ENCODE measurements at places on chromosomes 6 and 20.

DNA sequence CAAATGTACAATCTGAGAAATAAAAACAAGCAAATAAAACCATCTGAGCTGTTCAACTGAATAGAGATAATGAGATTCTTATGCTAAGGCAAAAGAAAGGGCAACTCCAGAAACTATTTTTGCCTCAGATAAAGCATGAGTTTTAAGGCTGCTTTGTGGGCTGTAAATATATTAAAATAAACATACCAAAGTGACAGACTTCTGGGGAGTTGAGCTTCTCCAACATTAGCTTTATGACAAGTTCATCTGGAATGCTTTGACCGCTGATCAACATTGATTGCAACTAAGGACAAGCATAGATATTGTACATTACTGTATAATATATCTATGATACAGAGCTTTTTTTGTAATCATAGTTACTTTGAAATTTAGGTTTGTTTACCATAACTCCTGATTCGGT, 19.3 kb downstream of the AK9 start:
- DNase-seq = peak; percentile 57

GRCh38 chr6:160520043-160520904, 143.8 kb downstream of the LPA start:
- peak; percentile 60 for DNase-seq

DNA sequence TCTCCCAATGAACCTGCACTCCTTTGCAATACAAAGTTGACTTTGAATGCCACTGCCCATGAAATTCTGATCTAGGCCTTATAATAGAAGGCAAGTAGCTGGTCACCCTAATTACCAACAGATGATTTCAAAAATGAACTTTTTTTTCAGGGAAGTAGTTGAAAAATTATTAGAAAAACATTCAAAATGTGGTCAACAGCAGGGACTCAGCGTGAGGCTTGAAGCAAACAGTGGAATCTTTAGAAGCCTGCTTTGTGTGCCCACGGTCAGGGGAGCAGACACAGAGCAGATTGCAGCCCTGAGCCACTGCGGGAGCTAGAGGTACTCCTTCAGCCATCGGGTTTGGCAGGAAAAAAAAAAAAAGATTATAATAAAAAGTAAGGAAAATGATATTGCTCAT, 87.1 kb upstream of the HEY2 start:
- DNase-seq = no peak

GRCh38 chr6:76697585-76697984, 625.1 kb upstream of the IMPG1 start:
- DNase-seq = no peak

DNA sequence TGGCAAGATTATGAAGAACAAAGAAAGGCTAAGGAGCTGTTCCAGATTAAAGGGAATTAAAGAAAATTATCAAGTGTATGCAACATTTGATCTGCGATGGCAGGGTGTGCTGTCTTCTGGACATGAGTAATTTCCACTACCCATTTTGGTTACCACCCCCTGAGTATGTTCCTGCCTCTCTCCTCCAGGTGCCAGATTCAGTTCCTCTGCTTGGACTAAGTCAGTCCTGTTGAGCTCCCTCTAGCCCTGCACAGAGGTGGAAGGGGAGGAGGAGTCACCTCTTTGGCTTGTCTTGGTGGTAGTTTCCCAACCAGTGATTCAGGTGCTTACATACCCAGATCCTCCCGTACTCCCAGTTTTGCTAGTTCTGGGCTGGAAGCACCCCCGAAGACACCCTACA, 22.2 kb upstream of the SNRPB2 start:
- DNase-seq = no peak

DNA sequence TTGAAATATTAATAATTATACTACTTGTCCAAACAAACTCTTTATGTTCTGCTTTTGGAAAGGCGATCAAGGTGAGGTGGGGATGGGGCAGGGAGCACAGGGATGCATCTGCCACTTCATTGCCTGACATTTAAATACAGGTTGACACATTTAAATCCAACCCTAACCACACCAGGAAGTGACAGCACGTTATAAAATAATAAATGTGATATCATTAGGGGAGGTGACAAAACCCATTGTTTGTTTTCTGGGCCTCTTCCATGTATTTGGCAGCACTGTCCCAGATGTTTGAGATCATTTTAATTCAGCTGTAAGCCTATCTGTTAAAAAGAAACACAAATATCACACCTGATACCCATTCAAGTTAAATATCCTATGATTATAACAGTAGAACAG, 342.4 kb upstream of the ARID1B start:
- no peak for DNase-seq

GRCh38 chr6:170288091-170288631, 2.7 kb downstream of the DLL1 start:
- no peak for DNase-seq

GRCh38 chr6:167020206-167020605, 21.0 kb downstream of the CEP43 start:
- DNase-seq = no peak

- DNase-seq = no peak
Observed at GRCh38 chr6:28264834-28265401, 2.0 kb upstream of the ZSCAN26 start.

- peak; percentile 15 for DNase-seq
Observed at GRCh38 chr6:46648869-46649492, 3.6 kb downstream of the CYP39A1 start.

DNA sequence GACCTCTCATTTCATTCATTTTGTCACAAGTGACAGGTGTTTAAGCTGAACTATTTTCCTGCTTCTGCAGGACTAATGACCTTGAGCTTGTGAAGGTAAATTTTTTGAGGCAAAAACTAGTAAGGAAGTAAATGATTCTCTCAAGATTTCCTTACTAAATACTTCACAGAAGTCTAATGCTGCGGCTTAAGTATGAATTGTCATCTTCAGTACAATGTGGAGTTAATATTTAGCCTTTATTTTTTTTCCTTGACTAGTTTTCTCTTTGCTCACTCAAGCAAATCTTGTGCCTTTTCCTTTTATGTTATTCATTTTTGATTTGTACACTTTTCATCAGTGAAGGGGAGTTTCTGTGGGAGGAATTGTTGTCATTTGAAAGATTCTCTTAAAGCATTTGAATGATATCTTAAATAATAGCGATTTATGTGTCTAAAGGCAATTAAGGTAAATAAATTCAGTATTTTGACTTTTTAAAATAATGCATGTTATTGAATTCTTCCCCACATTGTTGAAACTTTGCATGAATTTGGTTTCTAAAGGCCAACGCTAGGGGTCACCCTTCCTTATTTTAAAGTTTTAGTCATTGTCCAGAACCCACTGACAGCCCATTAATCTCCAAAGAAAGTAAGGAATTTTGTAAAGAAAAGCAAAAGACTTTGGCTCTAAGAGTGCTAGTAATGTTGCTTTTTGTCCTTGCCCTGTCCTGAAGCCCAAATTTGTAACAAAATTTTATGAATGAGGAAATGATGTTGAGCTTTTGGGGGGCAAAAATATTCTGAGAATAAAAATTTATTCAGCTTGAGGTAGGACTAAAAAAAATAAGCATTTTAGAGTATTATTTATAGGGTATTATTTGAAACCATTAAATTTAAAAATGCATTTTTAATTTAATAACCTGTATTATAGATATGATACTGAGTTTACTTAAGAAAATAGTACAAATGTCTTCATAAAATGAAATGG, 157.4 kb upstream of the LAMA2 start:
- DNase-seq = peak; percentile 47

GRCh38 chr6:35359744-35360348, 17.5 kb downstream of the PPARD start:
- DNase-seq = peak; percentile 90

GRCh38 chr6:83192456-83192855, 609 bp downstream of the PGM3 start:
- DNase-seq = peak; percentile 16

DNA sequence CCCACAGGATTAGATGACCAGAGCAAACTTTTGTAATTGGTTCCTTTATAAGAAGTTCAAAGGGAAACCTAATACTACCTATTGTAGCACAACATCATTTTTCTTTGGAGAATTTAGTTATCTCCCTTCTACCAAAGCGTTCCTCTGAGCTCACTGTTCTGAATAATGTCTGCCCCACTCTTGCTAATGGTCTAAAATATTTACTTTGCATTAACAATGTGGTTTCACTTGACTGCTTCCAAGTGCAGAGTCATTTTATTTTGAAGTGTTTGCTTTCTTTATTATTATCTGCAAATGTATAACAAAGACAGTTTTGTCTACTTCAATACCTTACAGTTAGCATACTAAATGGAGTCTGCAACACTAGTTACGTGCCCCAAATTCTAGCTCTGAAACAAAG, 15.0 kb downstream of the TRAPPC3L start:
- no peak for DNase-seq

- DNase-seq = no peak
Observed at GRCh38 chr6:36277946-36278470, 8.1 kb downstream of the PNPLA1 start.

DNA sequence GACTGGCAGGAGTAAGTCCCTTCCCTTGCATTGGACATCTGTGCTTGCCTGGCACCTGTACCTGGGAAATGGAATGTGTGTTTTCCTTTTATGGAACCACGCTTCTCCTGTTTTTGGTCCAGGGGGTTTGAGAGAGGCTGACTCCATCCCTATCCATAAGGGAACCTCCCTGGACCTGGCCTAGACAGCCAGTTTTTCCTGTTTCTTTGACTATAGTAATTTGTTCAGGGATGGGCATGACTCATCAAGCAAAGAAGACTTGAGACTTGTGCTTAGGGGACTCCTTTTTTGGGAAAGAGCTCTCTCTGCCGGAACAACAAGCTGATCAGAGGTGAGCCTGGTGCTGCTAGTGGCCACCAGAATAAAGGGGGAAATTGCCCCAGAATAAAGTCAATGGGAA, 393.8 kb downstream of the CDH26 start:
- no peak for DNase-seq

GRCh38 chr20:13494019-13494418, 144.7 kb downstream of the TASP1 start:
- no peak for DNase-seq

GRCh38 chr6:68575765-68576439, 59.2 kb upstream of the ADGRB3 start:
- DNase-seq = no peak

DNA sequence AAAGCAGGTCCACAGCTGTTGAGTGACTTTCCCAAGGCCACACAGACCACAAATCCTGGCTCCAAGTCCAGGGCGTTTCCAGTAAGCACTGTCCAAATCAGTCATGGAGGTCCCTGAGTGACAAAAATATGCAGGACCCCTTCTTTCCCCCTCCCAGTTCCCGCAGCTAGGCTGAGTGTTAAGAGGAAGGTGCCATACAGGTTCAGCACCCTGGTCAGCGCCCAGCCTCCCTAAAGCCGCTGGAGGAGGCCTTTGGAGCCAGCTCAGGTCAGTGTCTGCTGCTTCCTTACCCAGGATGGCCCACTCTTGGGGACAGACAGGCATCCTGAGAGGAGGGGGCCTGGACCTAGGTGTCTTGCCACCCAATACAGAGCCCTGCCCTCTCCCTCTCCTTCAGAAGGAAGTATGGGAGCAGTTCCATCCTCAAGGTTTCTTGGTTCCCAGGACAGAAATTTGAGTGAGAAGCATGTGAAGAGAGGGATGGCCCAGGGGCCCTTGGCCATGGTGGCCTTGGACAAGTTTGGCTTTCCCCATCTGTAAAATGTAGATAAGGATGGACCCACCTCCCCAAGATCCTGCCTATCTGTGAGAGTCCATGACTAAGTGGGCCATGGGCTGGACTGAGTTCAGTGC, 13.2 kb downstream of the TMEM74B start:
- peak; percentile 13 for DNase-seq

DNA sequence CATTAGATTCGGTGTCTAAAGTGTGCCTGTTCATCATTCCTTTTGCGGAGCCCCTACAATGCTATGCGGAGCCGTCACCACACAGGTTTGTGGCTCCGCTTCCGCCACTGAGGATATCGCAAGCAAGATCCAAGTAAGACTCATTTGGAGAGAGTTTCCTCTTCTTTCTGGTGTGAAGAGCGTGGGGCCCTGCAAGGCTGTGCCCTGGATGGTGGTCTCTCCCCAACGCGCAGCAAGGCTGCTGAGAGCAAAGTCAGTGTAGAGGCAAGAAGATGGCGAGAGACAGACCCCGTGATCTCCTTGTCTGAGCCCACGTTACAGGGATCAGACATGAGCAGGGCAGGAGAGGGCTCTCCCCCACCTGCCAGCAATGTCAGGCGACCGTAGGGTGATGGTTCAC, 96.3 kb upstream of the AFDN start:
- no peak for DNase-seq

DNA sequence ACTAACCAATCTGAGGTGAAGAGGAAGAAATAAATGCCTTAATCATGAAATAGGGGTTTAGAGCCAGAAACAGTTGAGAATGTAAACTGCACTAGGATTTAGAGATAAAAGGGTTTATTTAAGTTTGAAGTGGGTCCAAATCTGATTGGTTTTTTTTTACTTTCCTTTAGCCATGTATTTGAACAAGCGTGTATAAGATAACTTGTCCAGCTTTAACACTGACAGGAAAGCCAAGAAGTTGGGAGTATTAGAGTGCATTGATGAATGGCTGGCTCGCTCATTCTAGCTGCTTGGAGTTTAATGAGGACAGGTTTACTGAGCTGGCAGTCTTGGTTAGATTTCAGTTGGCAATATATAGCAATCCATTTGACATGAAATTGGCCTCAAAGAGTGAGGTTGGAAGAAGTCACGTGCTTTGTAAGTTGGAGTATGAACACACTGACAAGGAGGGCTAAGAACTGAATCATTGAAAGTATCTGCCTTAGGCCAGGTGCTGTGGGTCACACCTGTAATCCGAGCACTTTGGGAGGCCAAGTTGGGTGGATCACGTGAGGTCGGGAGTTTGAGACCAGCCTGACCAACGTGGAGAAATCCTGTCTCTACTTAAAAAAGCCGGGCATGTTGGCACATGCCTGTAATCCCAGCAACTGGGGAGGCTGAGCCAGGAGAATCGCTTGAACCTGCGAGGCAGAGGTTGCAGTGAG, 13.7 kb downstream of the SRSF3 start:
- no peak for DNase-seq

- no peak for DNase-seq
Observed at GRCh38 chr6:87100216-87100615, 5.3 kb upstream of the CGA start.

DNA sequence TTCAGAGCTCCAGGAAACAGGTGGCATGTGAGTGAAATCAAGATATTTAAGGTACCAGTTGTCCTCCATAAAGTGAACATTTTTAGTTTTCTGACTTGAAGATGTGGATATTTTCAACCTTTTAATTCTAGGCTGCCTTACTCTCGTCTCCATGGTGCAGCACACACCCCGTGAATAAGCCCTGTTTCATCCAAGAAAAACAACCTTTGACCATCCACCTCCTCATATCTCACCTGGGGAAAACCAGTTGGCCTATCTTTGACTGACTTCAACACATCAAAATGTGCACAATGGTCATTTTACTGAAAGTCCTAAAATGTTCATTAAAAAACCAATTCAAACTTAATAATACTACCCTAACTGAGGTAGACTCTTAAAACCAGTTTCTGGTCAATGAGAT, 73.8 kb upstream of the CD2AP start:
- DNase-seq = no peak

GRCh38 chr20:11231742-11232648, 558.2 kb upstream of the JAG1 start:
- DNase-seq = no peak

- no peak for DNase-seq
Observed at GRCh38 chr20:9374072-9374471, 140.3 kb upstream of the LAMP5 start.
